ENCODE measurements at places on chromosomes 6 and 20.

DNA sequence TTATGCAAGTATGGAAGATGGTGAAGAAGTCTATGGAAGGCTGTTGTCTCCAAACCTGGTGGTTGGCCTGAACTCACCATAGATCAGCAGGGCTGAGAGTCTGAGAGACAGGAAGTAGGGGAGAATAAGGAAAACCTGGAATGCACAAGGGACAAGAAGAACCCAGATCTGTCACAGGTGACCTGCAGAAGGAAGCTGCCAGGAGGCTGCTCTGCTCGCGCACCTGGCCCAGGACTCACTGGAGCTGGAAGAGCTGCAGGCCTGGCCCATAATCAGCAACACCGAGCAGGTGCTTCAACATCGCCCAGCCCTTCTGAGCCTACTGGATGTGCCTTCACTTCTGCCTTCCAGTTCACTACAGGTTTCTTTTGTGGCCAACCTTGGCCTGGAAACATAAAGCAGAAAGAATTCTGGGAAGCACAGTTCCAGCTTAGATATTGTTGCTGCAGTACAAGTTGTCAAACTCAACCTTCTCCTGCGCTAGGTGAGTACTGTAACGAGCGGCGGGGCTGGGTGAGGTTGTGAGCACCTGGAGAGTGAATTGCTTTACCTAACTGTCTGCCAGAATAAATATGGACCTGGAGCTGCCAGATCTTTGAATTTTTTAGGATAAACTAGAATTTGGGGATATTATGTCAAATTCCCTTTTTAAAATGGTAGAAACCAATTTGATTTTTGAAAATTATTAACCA lies 82.4 kb downstream of the CDH26 start:
- DNase-seq, result no peak

DNA sequence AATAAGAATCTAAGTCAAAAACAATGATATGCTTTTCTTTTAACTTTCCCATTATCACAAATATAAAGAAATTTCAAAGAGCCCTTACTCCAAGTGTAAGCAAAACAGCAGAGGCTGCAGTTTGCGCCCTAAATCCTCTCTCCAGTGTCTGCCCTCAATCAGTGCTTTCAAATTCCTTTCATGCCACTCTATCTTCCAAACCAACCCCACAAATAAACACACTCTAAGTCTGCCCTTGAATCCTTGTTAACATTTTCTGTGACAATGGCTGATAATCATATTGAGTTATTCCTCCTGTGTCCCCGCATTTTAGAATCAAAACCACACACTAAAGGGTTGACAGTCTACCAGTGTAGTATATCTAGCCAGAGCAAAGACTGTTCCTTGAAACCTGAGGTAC lies 317.9 kb upstream of the MARCKS start:
- no peak for DNase-seq

GRCh38 chr20:31570021-31570463 lies 35.0 kb upstream of the ID1 start:
- no peak for DNase-seq

GRCh38 chr6:108071736-108072276 lies 2.7 kb downstream of the OSTM1 start:
- no peak for DNase-seq

Measured in dermis blood vessel endothelial cell (primary cell).